ENCODE measurements at places on chromosomes 16 and 17.

DNA sequence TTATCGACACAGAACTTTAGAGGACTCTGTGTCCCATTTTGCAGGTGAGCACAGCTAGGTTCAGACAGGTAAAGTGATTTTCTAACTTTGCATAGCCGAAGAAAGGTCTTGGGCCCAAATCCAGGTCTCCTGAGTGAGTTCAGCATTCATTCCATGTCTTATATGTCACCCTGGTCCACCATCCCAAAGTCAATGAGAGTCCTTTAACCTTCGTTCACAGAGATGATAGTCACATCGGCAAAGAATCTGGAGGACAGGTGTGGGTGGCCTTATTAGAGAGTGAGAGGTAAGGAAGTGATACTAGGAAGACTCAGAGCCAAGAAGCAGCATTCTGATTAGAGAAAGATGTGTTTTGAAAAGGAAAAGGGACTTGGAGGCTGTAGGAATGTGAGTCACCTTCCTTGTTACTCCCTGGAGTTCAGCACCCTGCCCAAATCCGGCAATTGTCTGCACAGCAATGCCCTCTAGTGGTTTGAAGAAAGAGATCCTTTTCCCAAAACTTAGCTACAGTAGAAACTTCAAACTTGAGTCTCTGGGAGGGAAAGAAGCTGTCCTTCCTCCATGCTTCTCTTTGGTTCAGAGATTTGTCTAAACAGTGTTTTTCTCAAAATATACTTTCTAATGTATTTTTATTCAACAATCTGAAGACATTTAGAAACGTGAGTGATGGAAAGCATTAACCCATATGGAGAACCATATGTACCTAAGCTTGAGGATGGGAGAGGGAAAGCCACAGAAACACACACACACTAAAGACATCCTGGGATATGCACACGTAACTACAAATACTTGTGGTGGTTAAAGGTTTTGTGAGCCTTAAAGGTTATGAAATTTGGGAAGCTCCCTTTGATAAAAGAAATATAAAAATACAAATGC lies 96.4 kb upstream of the SHISA6 start:
- DNase-seq, result peak; percentile 20

DNA sequence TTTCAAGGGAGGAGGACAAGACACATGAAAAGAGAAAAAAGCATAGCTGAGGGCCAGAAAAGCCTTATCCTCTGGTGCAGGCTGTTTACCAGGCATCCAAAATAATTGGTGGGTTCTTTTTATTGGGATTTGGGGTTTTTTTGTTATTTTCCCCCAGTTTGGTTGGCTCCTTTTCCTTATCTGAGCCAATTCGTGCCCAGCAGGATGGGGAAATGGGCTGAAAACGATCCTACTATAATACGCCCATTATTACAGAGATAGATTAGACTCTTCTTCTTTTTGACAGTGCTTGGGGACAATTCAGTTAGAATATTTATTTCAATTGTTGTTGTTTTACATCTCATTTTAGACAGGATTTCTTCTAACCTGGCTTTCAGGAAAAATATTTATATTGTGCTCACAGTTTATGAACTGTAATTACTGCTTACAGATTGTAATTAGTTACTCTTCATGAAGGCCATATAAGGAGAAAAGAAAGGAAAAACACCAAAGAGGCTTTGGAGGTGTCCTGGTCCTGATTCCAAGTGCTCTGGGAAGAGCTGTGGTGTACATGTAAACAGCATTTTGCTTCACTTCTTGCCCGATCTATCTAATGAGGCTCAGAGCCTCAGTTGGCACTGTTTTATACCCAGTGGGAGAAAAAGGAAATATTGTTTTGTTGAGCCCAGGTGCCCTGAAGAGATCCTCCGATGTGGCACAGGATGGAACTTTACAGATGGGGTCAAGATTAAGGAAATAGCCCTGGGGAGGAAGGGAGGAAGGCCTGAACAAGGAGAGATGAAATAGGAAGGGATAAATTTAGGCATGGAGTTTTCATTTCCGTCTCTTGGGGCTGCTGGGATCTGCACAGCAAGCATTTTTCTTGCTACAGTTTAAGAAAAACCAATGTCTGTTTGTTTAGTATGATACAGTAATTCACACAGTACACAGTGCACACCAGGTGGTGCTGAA lies 611 bp upstream of the ANKRD40 start:
- peak; percentile 27 for DNase-seq

GRCh38 chr16:79767421-79768275 lies 167.1 kb upstream of the MAF start:
- no peak for DNase-seq

- no peak for DNase-seq
These were observed 2.8 kb upstream of the KRT23 start for GRCh38 chr17:40940266-40940665.

- no peak for DNase-seq
These were observed 22.8 kb downstream of the TAOK1 start for GRCh38 chr17:29412780-29413565.

- DNase-seq, result no peak
These were observed 81.6 kb upstream of the ZNF750 start for GRCh38 chr17:82921426-82921825.

- no peak for DNase-seq
These were observed 16.9 kb downstream of the PSMD3 start for GRCh38 chr17:39997543-39997942.

- no peak for DNase-seq
These were observed 233.8 kb upstream of the GSE1 start for GRCh38 chr16:85379041-85380001.

GRCh38 chr16:80883159-80883642 lies 78.8 kb upstream of the CDYL2 start:
- no peak for DNase-seq

DNA sequence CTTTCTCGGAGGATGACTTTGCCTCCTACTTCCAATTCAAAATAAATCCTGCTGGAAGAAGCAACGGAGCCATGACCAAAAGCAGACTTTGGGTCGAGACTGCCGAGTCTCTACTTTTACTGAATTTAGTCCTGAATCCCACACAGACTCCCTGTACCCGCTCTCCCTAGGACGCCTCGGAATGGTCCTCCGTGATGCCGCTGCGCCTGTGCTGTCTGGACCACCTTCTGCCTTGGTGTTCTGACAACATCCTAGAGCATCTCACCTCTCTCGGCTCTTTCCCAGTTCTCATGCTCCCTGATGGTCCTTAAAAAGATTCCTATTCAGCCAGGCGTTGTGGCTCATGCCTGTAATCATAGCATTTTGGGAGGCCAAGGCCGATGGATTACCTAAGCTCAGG lies 181.1 kb upstream of the HSBP1 start:
- DNase-seq, result no peak

DNA sequence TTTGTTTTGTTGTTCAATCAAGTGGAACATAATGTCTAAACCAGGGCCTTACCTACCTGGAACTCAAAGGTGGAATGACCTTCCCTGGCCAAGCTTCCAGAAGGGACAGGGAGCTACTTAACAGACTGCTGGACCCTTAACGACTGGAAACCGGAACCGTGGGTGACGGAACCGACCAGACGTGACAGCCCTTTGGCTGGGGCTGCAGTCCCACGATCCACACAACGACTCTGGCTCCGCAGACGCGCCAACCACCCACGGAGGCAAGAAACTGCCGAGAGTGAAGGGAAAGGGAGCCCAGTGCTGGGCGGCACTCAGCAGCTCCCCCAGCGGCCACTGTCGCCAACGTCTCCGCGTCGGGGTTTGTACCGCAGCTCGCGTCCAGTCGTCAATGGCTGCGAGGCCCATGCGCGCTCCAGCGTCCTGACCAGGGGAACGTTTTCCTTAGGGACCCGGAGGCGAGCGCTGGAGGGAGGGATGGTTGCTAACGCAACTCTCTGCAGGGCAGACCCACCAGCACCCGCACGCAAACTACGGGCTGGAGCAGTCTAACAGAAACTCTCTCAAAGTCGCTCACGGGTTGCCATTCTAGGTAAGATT lies 5.5 kb upstream of the KIF22 start:
- peak; percentile 83 for DNase-seq

DNA sequence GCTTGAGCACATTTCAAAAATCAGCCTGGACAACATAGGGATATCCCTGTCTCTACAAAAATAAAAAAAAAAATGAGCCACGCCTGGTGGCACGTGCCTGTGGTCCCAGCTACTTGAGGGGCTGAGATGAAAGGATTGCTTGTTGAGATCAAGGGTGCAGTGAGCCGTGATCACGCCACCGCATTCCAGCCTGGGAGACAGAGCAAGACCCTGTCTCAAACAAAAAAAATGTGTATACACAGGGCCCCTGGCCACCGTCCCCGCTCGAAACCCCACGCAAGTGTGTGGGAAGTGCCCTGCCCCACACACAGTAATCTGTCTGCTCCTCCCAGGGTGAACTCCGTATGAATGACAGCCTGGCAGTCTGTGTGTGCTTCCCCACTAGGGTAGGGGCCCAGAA lies 93.0 kb upstream of the RPL38 start:
- no peak for DNase-seq

DNA sequence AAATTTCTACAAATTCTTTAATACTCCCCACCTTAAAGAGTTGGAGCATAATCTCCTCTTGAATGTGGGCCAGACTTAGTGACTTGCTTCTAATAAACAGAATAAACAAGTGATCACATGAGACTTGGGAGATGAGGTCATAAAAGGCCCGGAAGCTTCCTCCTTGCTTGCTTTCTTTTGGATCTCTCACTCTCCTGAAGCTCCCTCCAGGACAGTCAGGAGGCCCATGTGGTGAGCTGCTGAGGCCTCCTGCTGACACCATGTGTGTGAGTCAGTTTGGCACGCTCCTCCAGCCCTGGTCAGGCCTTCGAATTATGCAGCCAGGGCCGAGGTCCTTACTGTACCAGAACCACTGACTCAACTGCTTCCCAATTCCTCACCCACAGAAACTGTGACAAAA lies 53.2 kb downstream of the NDEL1 start:
- DNase-seq, result no peak

GRCh38 chr16:660459-661183 lies 7.3 kb upstream of the RHOT2 start:
- DNase-seq, result peak; percentile 67

DNA sequence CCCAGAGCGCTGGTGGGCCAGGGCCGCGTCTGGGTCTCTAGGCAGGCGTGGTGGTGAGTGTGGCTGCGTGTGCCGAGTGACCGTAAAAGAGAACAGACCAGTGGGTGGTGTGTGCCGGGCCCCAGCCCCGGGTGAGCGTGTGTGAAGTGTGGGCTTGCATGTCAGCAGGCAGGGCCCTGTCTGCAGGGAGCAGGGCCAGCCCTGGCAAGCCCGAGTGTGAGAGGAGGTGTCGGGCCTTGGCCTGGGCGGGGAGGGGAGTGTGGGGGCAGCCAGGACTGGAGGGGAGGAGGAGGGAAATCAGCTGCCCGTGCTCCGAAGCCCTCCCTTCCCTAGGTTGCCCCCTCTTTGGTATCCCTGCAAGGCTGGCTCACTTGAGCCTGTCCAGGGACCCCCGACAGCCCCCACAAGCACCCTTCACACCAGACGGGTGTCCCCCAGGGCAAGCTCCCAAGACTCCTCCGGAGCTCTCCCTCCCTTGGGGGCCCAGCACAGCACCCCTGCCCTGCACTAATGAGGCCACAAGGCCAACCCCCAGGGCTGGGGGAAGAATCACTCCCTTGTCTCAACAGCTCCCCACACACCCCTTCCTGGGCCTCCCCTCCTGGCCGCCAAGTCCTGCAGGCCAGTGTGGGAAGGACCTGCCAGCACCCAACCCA lies 1.9 kb downstream of the USH1G start:
- no peak for DNase-seq

DNA sequence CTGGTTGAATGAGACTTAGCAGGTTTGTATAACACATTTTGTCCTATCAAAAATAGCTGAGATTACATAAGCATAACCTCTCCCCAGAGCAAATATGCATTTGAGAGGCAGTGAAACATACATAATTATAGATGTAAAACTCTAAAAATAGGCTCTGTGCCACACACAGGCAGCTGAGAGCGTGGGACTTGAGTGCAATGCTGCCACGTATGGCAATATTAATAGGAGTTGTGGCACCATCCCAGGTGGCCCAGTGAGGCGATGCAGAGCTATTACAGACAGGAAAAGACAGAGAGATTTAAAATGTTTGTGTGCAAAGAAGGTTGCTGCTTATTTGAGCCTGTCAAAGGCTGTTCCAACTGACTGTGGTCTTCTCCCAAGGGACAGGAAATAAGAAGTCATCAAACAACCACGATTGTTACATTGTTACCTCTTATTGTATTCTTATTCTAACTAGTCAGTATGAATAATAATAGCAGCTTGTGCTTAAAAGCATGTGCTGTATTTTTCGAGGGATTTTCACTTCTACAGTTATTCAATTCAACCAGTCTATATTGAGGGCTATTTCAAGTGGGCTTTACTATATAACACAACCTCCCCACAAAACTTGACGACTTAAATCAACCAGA lies 116.5 kb downstream of the SALL1 start:
- DNase-seq, result no peak

- no peak for DNase-seq
These were observed 51.3 kb downstream of the NDE1 start for GRCh38 chr16:15701367-15701766.

GRCh38 chr16:4325253-4325758 lies 9.4 kb downstream of the GLIS2 start:
- no peak for DNase-seq
